Stimulated activated naive CD8-positive, alpha-beta T cell treated with anti-CD3 and anti-CD28 coated beads, Interleukin-15, Interleukin-2, amounts not matched to agents 100 U/mL and 50 U/mL, for 24 hours (primary cell): ENCODE measurements at places on chromosomes 2 and 18.

DNA sequence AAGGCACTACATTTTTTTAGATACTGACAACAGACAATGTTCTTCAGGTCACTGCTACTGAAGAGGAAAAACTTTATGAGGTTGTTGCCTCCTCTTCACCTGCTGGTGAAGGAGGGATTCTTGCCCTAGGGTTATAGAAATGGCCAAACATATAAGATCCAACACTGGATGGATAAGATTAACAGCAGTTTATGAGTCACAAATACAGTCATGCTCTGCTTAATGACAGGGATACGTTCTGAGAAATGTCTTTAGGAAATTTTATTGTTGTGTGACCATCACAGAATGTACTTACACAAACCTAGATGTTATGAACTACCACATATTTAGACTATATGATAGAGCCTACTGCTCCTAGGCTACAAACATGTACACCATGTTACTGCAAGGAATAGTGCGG, 57.4 kb upstream of the AMMECR1L start:
- no peak for DNase-seq

GRCh38 chr2:101748000-101748399, 50.5 kb downstream of the MAP4K4 start:
- no peak for DNase-seq

DNA sequence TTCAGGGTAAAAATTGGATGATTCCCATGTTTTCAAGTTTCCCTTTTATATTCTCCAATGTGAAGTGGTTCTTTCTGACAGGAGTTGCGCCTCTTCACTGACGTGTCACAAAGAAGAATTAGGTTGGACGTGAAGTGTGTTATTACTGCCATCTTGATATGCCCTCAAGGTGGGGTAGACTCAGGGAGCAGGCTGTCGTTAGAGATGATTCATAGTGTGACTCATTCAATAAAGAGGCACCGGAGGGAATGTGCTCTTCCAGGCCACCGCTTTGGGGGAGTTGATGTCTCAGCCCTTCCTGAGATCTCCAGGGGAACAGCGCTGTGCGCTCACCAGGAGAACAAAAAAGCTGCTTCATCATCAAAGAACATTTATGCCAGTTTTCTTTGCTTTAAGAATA, 3.6 kb upstream of the DGKD start:
- peak; percentile 53 for DNase-seq

GRCh38 chr2:211875488-211875887, 663.1 kb downstream of the ERBB4 start:
- DNase-seq, result no peak

DNA sequence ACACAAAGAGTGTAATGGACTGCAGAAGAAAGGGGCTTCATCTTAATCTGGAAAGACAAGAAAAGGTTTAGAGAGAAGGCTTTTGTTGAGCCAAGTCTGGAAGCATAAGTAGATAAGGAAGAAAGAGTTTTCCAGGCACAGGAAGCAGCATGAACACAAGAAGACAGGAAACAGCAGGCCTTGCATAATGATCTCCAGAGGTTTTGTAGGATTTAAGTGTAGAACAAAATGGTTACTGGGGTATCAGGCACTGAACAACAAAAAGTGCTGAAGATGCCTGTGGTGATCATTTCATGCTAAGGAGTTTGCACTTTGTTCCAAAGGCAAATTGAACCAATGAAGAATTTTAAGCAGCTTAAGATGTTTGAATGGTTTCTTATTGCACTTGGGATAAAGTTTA, 281.6 kb upstream of the TANK start:
- DNase-seq, result no peak

DNA sequence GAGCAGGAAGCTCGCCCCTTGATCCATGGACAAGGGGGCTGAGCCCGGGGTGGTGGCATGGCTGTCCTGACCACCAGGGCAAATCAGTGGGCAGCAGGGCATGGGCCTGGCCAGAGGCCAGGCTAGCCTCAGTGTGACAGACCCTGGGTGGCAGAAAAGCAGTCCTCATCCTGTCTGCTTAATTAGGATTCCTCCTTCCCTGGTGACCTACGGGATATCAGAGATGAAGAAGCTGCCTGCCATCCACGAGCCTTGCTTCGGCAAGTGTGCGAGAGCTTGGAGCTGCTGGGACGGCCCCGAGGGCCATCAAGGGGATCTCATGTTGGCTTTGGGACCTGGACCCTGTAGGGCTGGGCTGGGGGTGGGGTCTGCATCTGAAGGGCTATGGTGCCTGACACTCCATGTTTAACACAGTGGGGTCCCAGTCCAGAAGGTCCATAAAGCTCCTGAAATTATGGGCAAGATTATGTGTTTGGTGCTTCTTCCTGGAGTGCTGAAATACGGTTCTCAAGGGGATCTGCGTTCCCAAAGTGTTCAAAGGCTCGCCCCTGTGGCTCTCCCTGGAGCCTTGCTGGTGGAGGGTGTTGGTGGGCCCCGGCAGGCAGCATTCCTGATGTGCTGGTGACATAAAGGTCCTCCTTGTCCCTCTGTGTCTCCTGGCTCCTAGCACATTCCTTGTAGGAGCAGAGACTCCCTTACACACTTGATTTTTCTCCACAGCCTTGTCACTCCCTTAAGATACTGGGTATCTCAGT, 52.6 kb downstream of the KCNIP3 start:
- no peak for DNase-seq
